GM12891 (cell line): ENCODE measurements at places on chromosomes 6 and 20.

DNA sequence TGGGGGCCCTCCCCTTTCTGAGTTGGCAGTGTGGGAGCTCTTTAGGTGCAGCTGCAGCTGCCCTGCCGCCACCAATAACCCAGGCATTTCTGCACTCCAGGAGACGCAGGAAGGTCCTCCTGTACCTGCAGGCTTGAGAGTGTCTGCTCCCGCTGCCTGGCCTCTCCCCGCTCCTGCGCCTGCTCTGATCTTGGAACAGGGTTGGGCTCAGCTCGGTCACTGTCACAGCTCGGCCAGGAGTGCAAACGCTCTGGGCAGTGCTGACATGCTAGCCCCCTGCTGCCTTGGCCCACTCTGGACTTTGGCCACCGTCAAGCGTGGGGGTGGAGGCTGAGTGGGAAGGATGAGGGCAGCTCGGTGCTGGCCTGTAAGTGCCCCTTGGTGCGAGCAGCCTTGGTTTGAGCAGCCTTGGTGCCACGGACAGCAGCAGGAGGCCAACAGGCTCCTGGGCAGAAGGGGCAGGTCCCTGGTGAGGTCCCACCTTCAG is 738.1 kb upstream of the GJE1 start:
- no peak for DNase-seq

DNA sequence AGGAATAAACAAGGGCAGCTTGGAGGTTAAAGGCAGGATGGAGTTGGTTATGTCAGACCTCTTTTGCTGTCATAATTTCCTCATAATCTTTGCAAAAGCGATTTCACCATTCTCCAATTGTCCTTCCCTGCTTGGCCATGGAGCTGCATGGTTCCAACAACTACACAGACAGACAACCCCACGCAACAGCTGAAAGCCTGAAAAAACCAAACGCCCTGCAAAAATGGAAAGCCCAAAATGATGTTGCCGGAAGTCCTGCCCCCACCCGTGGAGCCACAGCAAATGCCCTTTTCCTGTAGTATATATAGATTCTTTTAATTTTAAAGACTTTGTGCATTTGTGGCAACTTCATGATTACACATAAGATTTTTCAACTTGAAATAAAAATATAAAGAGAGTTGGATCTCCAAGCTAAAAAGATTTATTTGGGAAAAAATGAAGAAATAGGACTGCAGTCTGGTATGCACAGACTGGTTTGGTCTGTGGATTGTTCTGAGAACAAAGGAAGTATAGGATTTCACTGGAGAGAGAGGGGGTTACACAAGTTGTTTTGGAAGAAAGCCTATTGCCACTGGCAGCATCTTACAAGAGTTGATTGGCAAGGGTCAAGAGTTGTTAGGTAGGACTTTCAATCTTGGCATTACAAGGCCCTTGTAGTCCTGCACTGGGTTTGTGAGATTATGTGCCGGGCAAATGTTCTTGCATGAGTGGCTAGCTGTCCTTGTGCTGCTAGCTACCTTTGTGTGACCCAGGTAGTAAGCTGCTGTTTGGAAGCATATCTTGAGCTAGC is 190.0 kb downstream of the C6orf118 start:
- DNase-seq, result no peak

DNA sequence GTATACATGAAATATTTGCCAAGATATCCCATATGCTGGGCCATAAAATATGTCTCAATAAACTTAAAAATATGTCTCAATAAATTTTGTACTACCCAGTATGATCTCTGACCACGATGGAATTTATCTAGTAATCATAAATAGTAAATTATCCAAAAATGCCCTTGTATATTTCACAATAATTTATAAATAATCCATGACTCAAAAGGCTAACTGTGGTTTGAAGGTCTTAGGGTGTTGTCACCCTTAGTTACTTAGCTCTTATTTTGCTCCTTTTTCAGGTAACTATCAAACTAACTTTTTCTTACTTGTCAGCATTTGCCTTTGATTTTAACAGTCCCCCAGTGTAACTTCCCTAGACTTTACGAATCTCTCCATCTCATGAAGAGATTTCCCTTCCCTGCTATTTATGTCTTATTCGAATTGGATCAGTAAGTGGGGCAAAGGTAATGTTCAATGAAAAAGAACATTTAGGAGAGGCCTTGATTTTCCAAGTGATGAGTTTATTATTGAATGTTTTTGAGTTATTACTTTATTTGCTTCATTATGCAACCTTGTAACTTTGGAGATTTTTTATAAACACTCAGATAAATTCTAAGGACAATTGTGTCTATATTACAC is 109.0 kb upstream of the THBS2 start:
- DNase-seq, result no peak

DNA sequence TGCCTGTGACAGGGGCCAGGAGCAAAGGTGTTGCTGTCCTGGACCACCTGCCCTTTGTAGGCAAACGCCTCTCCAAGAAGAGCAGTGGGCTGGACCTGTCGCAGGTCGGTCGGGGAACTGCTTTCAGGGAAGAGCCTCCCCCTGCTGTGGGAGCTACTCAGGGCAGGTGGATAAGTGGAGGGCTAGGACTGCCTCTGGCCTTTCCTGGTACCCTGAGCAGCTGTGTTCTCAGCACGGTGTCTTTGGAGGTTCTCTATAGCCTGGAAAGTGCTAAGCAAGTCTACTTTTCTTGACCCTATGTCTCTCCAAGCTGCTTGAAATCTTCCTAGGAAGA is 35.0 kb downstream of the BPIFB1 start:
- DNase-seq, result no peak

DNA sequence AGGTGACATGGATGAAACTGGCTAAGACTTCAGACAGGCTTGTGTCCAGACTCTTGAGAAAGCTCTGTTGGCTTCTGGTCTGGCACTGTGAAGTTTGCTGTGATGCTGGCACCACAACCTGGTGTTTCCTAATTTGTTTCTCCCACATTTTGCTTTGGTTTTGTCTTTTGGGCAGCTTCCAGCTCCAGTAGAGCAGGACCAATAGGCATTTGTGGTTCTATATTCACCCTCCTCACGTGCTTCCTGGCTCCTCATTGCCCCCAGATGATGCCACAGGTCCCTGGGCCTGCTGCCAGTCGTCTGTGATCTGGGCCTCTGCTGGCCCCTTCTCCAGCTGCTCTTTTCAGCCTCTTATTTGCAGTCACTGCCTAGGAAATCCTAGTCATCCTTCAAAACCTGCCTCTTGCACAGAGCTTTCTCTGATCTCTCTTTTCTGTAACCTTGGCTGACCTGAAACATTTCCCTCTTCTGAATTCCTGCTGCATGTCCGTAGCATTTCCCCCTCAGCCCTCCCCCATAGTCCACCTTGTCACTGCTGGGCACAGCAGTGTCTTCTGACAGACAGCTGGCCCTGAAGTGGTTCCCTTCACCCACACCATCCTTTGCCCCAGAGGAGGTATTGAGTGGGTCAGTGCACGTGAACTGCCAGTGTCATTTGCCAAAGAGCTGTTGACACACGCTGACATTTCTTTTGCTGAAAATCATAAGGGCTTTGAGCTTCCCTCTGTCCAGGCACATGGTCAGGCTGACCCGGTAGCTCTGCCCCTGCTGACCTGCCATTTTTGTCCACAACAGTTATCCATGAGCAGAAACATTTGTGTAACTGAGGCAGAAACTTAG is 63.0 kb downstream of the PTPN1 start:
- no peak for DNase-seq

DNA sequence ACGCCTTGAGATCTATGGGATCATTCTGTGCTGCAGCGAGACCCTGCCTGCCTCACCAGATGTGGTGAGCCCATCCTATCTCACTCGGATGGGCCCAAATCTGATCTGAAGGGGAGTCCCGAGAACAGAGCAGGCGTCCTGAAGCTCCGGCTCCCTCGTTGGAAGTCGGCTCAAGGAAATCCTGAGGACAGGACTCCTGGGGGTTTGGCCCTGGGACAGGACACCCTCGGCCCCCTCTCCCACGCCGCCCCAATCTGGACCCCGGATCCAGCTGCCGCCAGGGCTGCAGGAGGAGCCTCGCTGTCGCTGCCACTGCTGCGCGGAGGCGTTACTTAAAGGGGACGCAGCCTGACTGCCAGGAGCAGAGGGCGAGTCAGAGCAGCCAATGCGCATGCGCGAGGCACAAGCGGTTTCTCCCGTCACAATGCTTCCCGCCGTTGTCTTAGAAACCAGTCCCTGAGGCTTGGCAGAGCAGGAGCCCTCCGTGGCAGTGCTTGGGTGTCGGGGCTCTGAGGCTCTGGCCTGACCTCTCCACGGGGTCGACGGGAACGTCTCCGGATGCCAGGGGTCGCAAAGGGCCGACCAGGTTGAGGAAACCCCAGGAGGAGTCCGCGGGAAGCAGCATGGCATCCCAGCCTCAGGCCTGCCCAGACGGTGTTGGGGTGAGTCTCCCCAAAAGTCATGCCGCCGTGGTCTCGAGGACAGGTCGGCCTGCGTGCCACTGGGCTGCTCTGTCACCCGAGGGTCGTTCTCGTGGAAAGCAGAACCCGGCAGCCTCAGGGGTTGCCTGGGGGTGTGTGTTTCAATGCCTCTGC is 1567.8 kb upstream of the DEFB115 start:
- no peak for DNase-seq

GRCh38 chr6:29826271-29826670 is 1.4 kb upstream of the HLA-G start:
- DNase-seq, result no peak

DNA sequence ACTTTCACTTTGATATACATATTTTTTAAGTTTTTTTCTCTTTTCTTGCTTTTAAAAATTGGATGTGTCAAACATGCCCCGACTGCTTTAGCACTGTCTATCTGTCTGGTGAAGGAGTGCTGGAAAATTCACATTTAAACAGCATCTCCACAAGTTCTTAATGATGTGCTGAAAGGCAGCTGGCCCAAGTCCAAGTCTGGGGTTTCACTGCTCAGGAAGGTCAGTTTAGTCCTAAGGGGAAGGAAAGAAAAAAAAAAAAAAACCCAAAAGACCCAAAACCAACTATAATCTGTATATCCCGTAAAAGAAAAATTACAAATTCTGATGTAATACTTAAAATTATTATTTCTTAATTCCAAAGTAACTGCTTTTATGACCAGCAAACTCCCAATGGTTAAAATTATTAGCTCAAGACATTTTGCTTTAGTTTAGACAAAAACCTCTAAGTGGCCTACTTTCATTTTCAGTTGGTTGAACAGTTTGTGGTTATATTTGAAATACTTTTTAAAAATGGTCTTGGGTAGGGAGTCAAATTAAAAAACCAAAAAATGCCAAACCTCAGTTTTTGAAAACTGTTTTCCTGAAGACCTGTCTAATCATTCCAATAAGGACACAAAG is 79.5 kb upstream of the PREP start:
- no peak for DNase-seq

GRCh38 chr20:58150772-58151171 is 77.7 kb downstream of the ANKRD60 start:
- DNase-seq, result no peak

GRCh38 chr6:345747-346385 is 45.7 kb upstream of the IRF4 start:
- no peak for DNase-seq

DNA sequence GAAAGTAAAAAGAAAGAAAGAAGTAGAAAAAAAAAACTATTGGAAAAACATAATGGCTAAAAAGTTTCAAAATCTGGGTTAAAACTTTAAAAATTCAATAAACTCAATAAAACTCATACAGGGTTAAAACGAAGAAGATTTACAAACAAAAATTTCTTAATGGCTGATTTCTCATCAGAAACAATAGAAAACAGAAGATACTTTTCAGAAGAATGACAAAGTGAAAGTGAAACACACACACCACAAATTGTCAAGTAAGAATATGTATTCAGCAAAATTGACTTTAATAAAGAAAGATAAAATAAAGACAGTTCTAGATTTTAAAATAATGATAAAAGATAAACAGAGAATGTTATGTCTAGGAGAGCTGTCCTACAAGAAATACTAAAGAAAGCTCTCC is 618.9 kb upstream of the GJE1 start:
- no peak for DNase-seq

GRCh38 chr20:2746636-2747265 is 53.7 kb downstream of the CPXM1 start:
- no peak for DNase-seq

GRCh38 chr6:4920914-4921410 is 82.9 kb downstream of the RPP40 start:
- DNase-seq, result no peak

DNA sequence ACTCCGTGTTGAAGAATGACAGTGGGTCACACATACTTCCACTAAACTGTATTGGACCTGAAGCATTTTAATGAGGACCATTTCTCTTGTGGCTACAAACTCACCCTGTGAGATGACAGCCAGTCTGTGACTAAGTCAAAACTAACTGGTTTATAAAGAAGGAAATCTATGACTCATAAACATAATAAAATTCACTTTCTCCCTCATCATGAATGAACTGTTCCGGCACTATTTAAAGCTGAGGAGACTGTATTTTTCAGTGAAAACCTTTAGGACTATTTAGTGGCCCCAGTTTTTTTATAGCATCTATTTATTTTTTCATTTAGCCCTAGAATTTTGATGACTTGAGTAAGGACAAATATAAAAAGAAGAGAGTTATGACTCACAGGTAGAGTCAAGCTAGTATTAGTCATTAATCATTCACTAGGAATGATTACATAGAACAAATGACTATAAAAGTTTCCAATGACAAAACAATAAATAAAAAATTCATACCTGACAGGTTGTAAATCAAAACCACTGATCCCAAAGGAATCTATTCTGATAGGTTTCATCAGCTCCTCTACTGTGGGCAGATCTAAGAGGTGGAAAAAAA is 34.2 kb downstream of the CEP162 start:
- DNase-seq, result no peak

DNA sequence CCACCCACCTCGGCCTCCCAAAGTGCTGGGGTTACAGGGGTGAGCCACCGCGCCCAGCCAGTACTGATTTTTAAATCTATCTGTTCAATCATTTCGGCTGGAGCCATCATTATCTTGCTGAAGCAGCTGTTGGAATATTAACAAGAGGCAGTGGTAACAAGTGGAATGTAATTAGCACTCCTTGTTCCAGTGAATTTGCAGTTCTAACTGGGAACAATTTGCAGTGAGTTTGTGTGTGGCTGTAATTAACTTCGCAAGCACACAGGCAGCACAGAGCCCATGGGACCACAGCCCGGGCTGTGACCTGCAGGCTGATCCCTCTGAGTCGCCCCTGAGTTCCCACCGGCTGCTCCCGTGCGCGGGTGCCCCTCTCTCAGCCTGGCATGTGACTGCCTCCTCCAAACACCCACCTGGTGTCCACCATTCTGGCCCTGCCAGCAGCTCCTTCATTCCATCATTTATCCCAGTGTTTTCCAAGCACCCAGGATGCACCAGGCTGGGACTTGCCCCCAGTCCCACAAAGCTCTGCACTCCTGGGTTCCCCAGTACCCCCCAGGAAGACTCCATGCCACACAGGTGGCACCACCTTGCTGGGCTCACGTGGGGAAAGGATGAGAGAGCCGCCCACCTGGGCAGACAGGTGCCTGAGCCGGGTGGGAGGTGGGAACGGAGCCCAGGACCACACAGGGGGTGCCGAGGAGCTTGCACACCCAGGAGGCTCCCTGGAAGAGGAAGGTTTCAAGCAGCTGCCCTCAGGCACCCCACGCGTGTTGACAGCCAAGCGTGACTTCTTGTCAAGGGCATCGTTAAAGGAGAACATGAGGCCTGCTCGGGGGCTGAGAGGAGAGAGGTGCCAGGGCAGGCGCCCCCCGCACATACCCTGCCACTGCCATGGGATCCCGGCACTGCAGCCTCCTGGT is 75.2 kb downstream of the YTHDF1 start:
- no peak for DNase-seq
